Esophagus mucosa (tissue), 1 donor: ENCODE measurements at places on chromosomes 2 and 18. TPM values are rescaled to one million over a fixed set of nuclear protein-coding genes. Genes with fewer than 3 reads are reported as not detected.

GRCh38 chr18:58266291-58266690, 222.3 kb downstream of the NEDD4L start:
- no peak for ATAC-seq

DNA sequence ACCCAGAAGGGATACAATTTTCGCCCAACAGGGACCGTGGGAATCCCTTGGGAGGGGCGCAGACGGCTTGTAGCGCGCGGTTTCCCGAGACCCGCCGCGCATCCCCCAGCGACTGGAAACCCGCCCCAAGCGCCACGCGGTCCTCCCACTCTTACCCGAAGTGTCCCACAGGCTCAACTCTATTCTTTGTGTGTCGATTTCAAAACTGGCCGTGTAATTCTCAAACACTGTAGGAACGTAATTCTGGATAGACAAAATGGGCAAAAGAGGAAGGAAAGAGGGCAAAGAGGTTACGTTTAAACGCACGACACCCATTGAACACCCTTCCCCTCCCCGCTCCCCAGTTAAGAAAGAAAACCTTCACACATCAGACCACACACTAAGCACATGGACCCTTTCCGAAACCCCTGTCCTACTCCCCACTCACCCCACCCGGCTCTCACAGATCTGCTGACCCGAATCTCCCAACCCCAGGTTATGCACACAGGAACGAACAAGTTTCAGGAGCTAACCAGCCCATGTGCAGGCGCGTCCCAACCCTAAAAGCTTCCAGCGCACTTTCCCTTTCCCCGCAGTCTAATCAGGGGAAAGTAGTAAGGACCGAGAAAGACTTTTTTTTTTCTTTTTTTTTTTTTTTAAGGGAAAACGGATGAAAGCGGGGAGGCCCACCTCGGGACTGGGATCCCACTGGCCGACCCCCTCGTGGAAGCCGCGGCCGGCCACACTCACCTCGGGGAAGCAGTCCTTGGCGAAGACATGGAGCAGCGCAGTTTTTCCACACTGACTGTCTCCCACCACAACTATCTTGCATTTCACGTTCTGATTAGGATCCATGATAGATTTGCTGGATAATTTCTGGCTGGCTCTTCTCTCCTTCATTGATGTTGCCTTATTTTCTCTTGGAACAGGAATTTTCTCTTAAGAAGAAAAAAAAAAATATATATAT, 655 bp downstream of the RND3 start:
- peak; percentile 5 for ATAC-seq

DNA sequence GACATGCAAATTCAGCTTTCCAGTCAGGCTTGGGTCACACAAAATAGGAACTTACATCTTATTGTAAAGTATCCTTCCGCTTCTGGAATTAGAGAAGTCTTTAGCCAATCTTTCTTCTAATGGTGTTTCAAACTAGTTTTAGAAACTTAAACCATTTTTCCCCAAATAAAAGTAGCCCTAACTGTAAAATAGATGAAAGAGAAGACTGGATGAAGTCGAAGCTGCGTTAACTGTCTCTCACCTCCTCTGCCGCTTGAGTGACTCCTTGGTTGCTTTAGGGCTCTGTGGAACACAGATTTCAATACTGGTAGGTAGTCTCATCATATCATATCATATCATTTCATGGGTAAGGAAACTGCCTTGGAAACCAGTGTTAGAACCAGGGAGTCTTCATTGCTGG, 498.4 kb downstream of the XIRP2 start:
- ATAC-seq, result no peak

ELOA2 gene
- not detected for total RNA-seq

KIAA2012 gene
- not detected for total RNA-seq

- ATAC-seq, result peak; percentile 56
Measured at GRCh38 chr2:149017116-149017985, 21.1 kb upstream of the LYPD6B start.

DNA sequence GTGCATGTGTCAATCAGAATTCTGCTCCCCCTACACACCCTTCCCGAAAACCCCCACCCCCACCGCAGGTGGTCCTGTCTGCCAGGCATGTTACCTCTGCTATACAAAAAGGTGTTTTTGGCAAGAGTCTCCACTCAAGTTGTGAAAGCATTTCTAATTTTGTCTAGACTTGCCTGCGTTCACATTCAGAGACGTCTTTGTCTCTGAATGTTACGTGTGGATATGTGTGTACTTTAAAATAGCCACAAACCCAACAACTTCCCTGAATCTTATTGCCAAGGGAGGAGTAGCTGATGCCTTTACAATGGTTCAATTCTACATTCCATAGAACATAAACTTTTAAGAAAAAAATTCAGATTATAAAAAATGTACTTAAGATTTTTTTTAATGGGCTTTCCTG, 66.6 kb downstream of the ITGA4 start:
- ATAC-seq, result no peak

MAP3K19 gene
- not detected for total RNA-seq

DNA sequence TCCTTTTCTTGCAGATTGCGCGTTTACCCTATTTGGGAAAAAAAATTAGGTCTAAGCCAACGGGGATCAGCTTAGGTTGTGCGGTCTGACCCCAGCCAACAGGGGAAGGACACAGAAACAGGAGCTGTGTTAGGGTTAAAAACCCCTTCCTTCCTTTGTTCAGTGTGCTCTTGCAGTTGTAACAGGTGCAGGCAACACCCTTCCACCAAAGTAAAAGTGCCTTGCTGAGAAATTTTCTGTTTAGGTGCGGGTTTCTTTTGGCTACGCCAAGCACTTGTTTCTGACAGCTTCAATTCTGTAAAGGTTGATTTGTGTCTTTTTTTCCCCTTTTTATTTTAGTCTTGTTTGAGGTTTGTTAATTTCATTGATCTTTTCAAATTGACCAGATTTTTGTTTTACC, 92.5 kb downstream of the PTPN4 start:
- ATAC-seq, result no peak

- ATAC-seq, result no peak
Measured at GRCh38 chr2:179837408-179837807, 24.0 kb downstream of the ZNF385B start.

GRCh38 chr2:71502941-71503738, 49.8 kb downstream of the DYSF start:
- ATAC-seq, result no peak

ST3GAL5 gene
- 1.2 TPM for total RNA-seq

- ATAC-seq, result no peak
Measured at GRCh38 chr2:55437515-55438390, 18.1 kb upstream of the CCDC88A start.

DNA sequence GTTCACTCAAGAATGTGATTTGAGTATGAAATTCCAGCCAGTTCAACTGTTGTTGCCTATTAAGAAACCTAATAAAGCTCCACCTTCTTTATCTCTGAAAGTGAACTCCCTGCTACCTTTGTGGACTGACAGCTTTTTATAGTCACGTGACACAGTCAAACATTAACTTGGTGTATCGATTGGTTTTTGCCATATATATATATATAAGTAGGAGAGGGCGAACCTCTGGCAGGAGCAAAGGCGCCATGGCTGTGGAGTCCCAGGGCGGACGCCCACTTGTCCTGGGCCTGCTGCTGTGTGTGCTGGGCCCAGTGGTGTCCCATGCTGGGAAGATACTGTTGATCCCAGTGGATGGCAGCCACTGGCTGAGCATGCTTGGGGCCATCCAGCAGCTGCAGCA, at the start of gene UGT1A1:
UGT1A1 (plus strand) TSS at position 228 of the 400 bp plus-strand sequence; CDS start at position 246, 18 bp downstream.
- no peak for ATAC-seq

- ATAC-seq, result no peak
Measured at GRCh38 chr2:166376873-166377272, 1.1 kb upstream of the SCN9A start.

DNA sequence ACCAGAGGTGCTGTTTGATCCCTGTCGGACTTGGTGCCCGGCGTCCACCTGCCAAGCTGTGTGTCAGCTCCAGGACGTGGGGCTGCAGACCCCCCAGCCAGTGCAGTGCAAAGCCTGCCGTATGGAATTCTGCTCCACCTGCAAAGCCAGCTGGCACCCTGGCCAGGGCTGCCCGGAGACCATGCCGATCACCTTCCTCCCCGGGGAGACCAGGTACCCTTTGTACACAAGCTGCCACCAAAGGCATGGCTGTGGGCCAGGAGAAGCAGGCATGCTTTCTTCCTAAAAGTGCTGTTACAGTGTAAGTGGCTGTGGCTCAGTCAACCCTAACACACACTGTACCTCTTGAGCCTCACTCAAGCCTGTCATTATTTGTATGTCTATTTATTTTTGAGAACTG, 103.3 kb downstream of the RNF144A start:
- no peak for ATAC-seq

DNA sequence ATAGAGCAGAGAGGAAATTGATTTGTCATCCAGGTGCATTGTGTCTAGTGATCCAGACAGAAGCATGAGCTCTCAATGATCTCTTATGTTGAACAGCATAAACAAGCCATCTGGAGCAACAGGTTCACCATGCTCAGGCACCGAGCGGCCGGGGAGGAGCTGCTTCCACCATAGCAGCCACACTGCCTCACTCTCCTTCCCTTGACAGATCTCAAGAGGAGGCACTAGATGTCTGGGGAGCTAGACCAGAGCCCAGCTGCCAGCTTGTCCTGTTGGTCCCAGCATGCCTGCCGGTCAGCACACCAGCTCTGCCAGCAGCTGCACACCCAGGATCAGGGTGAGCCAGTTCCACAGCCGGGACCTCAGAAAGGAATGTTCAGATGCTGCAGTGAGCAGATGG, 17.5 kb upstream of the LONRF2 start:
- ATAC-seq, result no peak

GRCh38 chr2:238790833-238791230, 57.1 kb upstream of the TWIST2 start:
- ATAC-seq, result no peak

GRCh38 chr2:227627769-227628168, 10.5 kb downstream of the SCYGR4 start:
- ATAC-seq, result no peak

DNA sequence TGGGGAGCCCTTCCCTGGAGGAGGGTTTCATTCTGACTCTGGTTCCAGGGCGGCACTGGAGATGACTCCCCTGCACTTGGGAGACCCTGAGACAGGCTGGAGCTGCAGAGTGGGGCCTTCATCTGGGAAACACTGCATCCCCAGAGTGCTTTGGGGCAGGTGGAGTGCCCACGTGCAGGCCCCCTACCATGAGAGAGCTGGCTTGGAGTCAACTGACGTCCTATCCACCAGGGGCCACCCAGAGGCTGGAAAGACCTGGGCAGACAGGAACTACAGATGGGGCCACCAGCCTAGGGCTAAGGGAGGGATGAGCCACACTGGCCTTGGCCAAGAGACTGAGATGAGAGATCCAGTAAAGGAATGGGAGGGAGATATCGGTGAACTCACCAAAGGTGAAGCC, 153.8 kb downstream of the ASB1 start:
- no peak for ATAC-seq

- no peak for ATAC-seq
Measured at GRCh38 chr18:22223965-22224322, 54.6 kb downstream of the GATA6 start.

- no peak for ATAC-seq
Measured at GRCh38 chr2:10404324-10405143, 43.6 kb downstream of the ODC1 start.

VWC2L gene
- not detected for total RNA-seq

DNA sequence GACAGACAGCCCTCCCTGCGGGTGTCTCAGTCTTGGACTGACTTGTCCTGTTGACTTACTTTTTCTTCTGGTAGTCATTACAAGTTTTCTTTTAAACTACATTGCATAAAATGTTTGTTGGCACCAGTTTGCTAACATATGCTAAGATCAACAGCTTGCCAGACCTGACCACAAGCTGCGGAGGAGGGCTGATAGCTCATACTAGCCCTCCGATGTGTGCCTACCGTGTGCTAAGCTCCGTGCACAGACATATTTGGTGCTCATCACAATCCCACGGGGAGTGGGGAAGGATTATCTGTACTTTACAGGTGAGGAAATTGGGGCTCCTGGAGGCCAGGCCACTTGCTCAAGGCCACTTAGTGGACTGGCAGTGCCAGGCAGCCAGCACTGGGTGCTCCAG, 72.8 kb upstream of the YPEL5 start:
- ATAC-seq, result no peak

ABCG8 gene
- not detected for total RNA-seq

GRCh38 chr18:51726614-51727013, 529.1 kb upstream of the MEX3C start:
- ATAC-seq, result no peak

GRHL1 gene
- total RNA-seq, result 123 TPM

FOXI3 gene
- not detected for total RNA-seq

GRCh38 chr2:203097735-203098134, 83.1 kb downstream of the NBEAL1 start:
- ATAC-seq, result no peak

DNA sequence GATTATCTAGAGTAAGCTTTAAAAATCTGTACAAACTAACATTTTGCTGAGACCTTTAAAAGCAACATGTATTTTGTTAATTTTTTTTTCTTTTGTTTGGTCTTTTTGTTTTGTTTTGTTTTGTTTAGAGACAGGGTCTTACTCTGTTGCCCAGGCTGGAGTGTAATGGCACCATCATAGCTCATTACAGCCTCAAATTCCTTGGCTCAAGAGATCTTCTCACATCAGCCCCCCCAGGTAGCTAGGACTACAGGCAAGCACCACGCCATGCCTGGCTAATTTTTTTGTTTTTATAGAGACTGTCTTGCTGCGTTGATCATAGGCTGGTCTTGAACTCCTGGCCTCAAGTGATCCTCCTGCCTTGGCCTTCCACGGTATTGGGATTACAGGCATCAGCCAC, 23.1 kb downstream of the RBBP8 start:
- ATAC-seq, result no peak

DNA sequence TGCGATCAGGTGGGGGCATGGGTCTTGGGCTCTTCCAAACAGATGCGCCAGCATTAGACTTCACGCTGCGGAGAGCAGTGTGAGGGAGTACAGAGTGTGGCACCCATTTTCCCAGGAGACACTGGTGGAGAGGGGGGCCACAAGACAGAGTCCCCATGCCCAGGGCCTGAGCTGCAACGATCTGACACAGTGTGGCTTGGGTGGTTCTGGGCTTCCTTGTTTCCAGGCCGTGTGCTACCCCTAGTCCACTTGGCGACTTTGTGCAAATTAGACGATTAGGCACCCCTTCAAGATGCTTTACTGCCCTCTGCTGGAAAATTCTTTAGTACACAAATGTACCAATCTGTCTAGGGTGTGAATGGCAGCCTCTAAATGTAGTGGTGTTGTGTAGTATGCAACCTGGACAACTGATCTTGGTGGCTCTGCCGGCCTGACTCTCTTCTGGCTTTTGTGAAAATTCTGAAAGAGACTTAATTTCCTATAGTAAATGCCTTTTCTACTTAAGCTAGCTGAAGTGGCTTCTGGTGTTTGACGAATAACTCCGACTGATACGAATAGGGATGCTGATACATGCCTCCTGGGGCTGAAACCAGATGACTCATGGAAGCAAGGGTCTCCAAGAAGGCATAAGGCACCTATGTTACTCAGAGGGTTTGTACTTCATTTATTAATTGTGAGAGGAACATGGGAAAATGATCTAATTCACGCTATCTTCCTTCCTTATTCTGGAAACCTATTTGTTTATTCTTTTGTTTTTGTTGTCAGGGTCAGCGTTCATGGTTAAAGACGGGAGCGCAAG, 92.3 kb upstream of the SMAD2 start:
- peak; percentile 66 for ATAC-seq
